Fibroblast of skin of abdomen (primary cell): ENCODE measurements at places on chromosomes 3 and 15.
A peak's percentile ranks its signal among the peaks of the same experiment; 100 is the strongest.

GRCh38 chr3:69081583-69082262 is 1.6 kb upstream of the UBA3 start:
- DNase-seq: peak; percentile 38

- peak; percentile 55 for DNase-seq
Measured at GRCh38 chr15:56356616-56357015, 8.6 kb upstream of the TEX9 start.

GRCh38 chr3:158728061-158728377 is 4.2 kb downstream of the RARRES1 start:
- DNase-seq: no peak

DNA sequence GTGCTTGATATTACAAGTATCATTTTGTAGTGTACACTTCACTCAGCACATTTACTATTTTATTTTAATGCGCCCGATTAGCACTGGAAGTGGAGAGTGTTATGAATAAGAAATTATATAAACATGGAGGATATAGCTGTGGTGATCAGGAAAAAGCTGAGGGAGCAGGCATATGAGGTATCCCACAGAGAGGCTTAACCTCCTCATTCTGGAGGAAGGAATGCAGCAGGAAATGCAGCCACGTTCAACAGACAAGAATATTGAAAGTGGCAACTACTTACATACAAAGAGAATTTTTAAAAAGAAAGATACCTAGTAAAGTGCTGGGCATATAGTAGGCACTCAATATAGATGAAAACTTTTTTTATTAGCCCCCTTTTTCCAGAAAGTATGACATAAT is 166.0 kb upstream of the SATB1 start:
- DNase-seq: no peak

DNA sequence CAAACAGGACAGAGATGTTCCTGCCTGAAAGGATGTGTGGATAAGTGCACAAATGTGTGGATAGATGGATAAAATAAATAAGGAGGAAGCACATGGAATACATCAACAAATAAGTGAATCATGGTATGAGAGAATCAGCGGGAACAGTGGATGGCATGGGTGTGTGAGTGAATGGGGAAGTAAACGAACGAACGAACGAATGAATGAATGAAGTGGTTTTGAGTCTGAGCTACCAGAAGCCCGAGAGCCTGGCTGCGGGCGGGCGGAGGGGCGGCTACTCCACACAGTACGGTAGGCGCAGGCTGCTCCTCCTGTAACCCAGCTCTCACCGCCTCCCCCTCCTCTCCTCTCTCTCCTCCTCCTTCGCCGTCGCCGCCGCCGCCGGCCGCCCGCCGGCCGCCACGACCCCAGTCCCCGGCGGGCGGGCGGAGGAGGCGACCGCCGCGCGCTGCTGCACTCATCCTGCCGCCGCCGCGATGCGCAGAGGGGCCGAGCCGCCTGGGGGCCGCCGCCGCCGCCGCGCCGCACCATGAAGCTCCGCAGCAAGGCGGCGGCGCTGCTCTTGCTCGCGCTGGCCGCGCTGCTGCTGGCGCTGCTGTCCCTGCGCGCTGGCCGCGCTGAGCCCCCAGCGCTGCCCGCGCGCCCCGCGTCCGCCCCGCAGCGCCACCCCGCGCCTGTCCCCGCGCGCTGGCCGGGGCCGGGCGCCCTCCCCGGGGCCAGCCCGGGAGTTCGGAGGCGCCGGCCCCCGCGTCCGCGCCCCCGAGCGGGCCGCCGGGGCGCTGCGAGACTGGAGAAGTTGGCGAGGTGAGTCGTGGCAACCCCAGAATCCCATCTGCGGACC is at the start of gene GXYLT2:
Gene GXYLT2, plus strand, starts transcription at position 342 of the 841 bp plus-strand sequence. Its CDS starts 188 bp downstream, at position 530.
- peak; percentile 80 for DNase-seq
